Fibroblast of villous mesenchyme (primary cell): ENCODE measurements at places on chromosomes 1 and 21.

DNA sequence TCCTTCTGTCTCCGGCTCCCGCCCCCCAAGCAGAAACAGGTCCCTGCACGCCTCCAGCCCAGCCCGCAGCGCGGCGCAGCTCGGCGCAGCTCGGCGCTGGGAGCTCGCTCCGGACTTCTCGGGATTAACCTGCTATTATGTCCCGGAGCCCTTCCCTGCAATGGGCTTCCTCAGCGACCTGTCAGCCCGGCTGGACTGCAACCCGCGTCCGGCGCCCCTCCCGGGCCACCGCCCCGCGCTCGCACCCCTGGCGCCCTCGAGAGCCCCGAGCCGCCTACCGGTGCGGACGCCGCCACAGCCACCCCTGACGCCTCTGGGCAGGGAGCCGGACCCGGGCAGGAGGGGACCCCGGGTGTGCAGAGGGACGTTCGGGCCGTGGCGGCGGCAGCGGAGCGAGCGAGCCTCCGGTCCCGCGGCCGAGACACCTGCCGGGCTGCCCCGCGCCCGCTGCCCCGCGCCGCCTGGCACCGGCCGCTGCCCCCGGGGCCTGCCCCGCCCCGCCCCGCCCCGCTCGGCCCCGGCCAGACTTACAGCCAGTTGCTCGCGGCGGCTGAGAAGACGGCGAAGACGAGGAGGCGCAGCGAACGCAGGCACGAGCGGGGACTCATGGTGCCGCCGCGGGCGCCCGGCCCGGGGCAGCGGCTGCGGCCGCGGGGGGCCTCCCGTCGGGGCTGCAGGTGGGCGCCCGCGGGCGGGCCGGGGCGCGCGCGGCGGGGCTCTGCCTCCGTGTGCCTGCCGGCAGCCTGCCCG, 407 bp downstream of the WNT4 start:
- DNase-seq, result peak; percentile 37

GRCh38 chr1:205677167-205677566, 3.1 kb downstream of the SLC45A3 start:
- DNase-seq, result no peak

DNA sequence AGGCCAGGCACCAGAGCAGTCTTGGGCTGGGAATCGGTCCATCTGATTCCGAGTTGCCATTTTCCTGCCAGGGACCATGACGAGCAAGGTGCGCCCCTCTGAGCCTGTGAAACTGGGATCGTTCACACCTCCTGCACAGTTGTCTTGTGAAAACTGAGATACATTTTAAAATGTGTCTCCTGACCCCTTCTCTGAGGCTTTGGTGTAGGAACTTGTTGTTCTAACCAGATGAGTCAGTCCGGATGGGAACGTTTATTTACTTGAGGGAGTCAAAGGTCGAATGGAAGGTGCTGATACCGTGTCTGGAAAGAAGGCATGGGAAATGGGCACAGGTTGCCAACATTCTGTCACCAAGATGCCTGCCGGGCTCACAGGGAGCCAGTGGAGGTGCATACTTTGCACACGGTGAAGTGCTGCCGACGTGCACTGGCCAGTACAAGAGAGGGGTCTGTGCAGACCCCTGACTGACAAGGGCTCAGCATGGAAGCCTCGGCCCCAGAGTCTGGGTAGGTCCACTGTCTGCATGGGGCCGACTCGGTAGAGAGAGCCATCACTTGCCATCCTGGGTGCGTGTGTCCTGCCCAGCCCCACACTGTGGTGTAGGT, 7.4 kb upstream of the KCNN3 start:
- DNase-seq, result peak; percentile 57

DNA sequence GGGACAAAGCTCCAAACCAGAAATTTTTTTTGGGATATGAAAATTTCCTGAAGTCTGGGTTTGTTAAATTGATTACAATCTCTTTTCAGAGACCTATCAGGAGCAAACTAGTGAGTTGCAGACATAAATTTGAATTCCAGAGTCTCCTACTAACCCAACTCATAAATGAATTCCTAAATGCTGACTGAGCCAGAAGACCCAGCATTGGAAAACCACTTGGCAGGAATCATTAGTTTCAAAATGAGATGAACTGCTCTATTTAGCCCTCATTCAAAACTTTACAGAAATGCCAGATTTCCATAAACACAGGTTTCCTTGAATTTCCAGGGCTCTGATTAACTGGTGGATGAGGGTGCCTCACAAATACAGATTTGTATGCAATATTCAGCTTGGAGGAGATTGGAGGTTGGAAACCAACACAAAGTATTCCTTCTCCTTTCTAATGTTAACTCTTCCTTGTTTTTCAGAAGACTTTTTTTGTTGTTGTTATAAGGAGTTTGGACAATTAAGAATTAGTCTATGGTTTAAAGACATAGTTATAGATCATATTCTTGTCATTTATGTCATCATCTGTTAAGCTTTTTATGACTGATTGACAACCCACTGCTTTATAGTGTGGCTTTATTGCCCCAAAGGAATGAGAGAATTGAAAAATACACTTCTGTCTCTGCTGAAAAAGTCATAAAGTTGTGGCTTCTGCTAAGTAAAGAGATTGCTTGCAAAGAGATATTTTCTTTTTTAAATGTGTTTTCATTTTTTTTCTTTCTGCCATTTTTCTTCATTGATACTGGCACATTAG, 222.8 kb downstream of the HLX start:
- DNase-seq, result peak; percentile 73

- DNase-seq, result no peak
Measured at GRCh38 chr1:210301615-210302000, 27.1 kb upstream of the HHAT start.

DNA sequence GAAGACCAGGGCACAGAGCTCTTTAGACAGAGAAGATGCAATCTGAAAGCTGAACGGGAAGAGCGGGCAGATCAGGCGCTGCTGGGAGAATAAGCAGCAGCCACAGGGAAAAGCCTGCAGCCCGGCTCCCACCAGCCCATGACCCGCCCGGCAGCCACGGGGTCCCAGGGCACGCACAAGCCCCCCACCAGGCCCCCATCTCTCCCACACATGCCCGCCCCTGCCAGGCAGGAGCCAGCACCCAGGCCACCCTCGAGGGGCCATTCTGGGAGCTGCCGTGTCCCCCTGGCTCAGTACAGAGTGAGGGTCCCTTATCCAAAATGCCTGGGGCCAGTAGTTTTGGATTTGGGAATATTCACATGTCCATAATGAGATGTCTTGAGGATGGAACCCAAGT, 16.3 kb downstream of the SLC19A1 start:
- DNase-seq, result no peak

- peak; percentile 6 for DNase-seq
Measured at GRCh38 chr1:63411066-63411465, 43.6 kb downstream of the ALG6 start.

- DNase-seq, result no peak
Measured at GRCh38 chr1:67729872-67730271, 44.9 kb downstream of the GADD45A start.
